Posterior cingulate gyrus (tissue), 11 donors: ENCODE measurements at places on chromosomes 11 and 22.

DNA sequence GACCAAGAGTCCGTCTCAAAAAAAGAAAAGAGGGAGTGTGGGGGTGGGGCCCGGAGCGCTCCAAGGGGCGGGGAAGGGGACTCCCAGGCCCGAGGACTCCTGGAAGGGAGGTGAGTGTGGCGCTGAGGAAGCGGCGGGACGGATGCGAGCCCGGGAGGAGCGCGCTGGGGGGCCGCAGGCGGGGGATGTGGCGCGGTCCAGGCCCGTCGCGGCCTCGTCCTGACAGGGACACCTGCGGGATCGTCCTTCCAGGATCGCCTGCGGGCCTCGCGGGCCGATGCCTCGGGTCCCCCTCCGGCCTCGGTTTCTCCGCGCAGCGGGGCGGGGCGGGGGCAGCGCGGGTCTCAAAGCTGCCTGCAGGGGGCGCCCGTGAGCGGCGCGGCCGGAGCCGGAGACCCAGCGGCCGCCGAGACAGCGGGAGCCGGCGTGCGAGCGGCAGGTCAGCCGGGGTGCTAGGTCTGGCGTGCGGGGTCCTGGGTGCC, 3.8 kb upstream of the ADORA2A start:
- DNase-seq = peak; percentile 37

DNA sequence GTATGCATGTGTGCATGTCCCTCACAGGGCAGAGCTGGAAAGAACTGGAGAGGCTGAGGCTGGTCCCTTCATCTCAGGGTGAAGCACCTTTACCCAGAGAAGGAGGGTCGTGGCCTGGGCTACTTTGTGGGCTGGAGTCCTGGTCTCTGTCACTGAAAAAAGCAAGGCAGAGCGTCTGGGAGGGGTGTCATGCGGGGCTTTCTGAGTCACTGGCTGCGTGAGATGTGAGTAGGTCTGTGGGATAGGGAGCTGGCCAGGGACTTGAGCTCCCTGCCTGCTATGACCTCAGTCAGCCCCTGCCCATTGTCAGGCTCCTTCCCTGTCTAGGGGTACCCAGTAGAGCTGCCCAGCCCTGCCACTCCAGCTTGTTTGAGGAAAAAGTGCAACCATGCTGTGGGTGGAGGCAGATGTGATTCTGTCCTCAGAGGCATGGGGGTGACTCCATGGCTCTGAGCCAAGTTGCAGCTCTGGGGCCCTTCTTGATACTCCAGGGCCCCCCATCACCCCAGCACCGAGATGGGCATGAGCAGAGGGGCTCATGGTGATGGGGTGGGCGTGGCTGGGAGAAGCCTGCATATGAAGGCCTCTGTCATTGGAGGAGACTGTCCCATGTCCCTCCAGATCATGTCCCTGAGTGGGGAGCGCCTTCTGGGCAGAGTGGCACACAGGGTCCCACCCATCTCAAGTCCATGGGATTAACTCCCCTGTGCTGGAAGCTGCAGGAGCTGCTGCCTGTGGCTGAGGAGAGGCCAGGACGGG, 27.8 kb downstream of the KCNQ1 start:
- no peak for DNase-seq

DNA sequence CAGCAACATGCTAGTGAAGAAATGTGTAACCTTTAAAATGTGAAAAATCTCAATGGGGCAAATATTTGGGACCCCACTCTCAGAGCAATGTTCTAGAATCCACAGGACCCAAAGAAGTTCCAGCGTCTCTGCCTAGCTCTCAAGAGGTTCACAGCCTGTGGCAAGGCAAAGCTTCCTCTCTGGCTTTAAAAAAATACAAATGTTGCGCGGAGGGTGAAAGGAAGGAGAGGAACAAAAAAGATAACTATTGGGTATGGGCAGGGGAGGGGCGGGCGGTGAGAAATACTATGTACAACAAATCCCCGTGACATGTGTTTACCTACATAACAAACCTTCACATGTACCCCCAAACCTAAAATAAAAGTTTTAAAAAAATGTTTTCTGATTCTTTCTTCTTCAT, 53.6 kb downstream of the PITPNB start:
- no peak for DNase-seq

GRCh38 chr11:84847842-84848241, 779.3 kb downstream of the DLG2 start:
- DNase-seq = no peak

DNA sequence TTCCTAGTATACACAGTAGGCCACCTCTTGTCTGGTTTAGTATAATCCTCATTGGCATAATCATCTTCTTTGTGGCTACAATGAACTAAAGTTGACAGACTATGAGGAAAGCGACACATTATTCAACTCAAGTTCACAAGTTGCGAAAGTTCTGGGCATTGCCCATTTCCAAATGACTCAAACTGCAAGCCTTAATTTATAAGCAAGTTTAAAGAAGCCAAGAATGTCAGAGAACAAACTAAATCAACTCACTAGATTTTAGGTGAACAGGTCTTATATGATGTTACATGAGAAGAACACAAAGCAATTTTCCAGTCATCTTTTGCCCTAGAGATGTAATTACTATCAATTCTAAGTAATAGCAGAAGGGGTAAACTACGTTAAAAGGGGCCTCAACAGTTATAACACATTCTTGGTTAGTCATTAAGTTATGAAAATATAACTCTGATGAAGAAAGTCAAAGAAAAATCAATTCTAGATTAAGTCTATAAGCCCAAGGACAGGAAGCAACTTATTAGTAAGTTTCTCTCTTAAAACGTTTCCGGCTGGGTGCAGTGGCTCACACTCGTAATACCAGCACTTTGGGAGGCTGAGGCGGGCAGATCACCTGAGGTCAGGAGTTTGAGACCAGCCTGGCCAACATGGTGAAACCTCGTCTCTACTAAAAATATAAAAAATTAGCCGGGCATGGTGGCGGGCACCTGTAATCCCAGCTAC, 21.5 kb downstream of the PICALM start:
- no peak for DNase-seq

GRCh38 chr11:111659201-111660115, 57.2 kb downstream of the SIK2 start:
- no peak for DNase-seq

- DNase-seq = no peak
Measured at GRCh38 chr11:35812828-35813227, 131.0 kb upstream of the LDLRAD3 start.

DNA sequence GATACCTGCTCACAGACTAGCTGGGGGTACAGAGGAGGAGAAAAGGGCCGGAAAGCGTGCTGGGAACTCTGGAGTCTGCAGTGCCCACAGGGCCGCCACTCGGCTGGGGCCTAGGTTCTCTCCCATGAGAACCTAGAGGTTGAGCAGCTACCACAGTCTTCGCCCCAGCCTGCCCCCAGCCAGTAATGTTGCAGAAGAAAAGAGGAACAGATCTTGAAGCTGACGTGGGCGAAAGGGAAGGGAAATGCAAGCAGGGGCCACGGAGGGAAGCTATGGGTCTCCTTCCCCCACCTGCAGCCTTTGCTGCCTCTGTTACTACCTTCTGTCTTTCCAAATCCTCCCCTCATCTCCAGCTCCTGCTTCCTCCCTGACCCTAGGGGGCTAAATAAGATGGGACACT, 28.8 kb upstream of the P2RY2 start:
- DNase-seq = no peak

- no peak for DNase-seq
Measured at GRCh38 chr22:25025491-25026400, 73.2 kb downstream of the KIAA1671 start.

DNA sequence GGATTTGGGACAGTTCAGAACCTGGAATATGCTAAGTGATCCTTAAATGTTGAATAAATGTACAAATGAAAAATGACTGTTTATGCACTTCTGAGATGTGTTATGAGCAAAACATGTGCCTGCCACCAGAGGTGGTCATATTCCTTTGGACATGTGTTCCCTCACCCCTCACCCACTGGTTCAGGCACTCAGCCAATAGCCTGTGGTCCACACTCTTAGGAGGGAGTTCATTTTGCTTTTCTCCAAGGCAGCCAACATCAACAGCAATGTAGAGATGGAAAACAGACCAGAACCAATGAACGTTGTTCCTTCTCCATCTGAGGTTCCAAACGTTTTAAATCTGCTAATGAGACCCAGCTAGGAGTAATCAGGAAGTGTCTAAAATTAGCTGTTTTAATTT, 44.0 kb downstream of the RPUSD4 start:
- no peak for DNase-seq

DNA sequence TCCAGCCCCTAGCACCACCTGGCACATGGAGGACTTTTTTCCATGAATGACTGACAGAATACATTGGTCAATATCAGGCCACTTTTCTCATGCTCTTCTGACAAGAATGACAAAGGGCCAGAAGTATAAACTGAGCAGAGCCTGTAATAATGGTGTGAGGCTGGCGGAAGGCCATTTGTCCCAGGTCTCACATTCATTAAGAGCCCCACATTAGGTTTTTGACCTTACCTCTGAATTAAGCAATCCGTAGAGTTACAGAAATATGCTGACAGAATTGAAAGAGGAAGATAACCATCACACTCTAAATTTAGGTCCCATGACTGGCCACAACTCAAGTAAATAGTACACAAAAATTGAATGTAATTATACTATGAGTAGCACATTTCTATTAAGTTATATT, 55.2 kb downstream of the SYT9 start:
- no peak for DNase-seq

DNA sequence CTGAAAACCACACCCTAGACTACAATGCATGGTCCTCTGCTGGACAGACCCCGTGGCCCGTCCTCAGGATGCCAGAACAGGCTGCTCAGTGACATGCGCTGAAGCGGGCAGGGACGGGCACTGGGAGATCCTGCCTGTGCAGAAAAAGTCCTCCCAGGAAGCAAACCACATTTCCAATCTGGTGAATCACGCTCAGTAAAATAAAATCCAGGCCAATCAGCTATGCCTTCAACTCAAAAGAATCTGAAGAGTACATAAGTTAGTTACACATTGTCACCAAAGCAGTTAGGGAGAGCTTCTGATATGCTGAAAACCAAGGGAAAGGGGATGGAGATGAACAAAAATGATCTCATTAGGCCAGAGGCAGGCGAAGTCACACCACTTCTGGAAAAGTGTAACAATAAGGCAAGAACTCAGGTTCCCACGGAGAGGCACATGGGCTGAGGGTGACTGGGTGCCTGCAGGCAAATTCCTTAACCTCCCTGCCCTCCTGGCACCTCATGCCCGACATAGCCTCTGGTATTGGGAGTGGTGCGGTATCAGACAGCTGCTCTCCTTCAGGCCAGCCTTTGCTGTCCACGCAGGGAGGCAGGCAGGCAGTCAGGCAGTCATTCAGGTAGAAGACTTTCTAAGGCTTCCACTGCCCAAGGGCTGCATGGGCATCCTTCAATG, 66.4 kb downstream of the APOL5 start:
- no peak for DNase-seq

GRCh38 chr11:88544656-88545280, 207.2 kb upstream of the CTSC start:
- no peak for DNase-seq

GRCh38 chr11:107478922-107479321, 21.3 kb upstream of the CWF19L2 start:
- no peak for DNase-seq

GRCh38 chr11:9784602-9785315, 120.9 kb downstream of the SWAP70 start:
- DNase-seq = no peak

GRCh38 chr11:43962383-43963278, 20.2 kb downstream of the C11orf96 start:
- no peak for DNase-seq

DNA sequence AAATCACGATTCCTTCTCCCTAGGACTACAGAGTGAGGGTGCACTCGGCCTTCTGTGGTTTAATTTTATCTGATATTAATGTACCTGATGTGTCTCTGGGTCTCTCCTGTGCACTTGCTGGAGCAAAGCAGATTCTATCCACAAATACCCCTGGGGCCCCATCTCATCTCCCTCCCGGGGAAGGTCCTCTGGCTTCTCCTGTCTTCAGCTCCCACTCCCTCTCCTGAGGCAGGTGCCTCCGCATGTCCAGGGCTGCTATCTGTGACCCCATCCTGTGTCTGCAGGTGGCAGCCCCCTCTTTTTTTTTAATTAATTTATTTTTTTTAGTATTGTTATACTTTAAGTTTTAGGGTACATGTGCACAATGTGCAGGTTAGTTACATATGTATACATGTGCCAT, 558.7 kb downstream of the BRD1 start:
- DNase-seq = no peak

DNA sequence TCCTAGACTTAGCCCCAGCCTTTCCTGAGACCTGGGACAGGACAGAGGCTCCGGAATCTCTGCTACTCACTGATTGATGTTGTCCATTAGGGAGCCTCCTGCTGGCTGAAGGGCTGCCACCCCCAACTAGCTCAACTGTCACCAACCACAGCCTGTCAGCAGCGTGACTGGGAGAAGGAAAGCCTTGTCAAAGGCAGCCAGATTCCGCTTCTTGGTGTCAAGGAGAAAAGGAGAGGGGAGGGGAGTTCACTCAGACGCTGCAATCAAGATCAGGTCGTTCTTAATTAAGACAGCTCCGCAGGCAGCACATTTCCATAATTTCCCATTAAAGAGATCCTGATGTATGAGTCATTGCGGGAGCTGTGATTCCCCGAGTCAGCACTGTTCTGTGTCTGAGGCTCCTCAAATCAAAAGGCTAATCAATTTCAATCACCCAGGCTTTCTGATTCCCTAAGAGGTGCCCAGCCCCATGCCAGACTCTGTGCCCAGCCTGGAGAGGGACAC, 152.8 kb upstream of the ZBED5 start:
- DNase-seq = no peak

DNA sequence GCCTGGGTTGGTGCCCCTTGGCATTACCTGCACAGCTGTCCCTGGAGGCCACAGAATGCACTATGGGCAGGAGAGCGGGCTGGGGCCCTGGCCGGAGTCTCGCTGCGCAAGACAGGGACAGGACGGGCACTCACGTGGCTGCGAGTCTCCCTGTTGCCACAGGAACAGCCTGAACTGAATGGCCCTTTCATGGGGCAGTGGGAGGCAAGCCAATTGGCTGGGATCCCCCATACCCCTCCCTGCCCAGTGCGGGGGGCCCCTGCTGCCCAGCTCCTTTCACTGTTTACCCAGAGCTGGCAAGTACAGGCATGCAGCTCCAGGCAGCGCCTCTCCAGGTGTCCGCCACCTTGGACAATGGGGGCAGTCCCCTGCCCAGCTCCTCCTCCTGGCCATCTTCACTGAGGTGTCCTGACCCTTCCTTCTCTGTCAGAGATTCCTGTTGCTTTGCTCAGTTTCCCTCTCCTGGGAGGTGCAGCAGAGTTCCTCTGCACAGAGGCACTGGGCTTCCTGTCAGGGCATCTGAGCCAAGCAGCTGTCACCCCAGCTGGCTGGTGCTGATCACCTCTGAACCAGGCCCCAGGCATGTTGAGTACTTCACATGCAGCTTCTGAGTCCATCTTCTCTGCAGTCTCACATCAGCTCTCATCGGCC, 5.2 kb downstream of the USP2 start:
- DNase-seq = peak; percentile 92

- DNase-seq = peak; percentile 70
Measured at GRCh38 chr11:17923217-17923616, 89.6 kb downstream of the SERGEF start.

- no peak for DNase-seq
Measured at GRCh38 chr11:1117992-1118391, 39.8 kb upstream of the MUC5AC start.

GRCh38 chr11:70142221-70142875, 60.7 kb upstream of the FADD start:
- no peak for DNase-seq
